ENCODE measurements at places on chromosomes 16 and 17.

GRCh38 chr17:78306913-78307312 is 53.0 kb downstream of the SOCS3 start:
- DNase-seq: no peak

GRCh38 chr16:61243954-61244353 is 792.3 kb downstream of the CDH8 start:
- DNase-seq: no peak

DNA sequence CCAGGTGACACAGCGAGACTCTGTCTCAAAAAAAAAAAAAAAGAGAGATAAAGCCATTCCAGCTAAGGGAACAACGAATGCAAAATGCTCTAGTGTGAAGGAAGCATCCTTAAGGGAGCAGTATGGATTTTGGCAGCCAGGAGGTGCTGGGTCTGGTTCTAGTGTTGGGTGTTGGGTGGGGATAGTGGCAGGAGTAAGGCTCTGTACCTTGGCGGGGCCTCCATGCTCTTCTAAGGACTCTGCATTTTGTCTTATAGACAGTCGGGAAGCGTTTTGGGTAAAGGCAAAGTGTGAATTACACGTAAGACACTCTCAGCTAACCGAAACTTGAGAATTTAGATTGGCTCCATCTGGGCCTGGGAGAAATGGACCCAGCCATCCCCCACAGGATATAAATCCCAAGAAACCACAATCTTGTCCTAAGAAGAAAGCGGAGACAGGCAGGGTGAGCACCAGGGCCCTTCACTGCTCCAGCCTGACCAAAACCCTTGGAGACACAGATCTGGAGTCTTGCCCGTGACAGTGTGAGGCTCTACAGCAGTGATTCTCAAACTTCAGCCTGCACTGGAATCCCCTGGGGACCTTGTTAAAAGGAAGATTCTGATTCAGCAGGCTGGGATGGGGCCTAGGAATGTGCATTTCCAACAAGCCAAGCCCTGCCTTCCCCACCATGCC is 33.1 kb upstream of the PHB1 start:
- no peak for DNase-seq

DNA sequence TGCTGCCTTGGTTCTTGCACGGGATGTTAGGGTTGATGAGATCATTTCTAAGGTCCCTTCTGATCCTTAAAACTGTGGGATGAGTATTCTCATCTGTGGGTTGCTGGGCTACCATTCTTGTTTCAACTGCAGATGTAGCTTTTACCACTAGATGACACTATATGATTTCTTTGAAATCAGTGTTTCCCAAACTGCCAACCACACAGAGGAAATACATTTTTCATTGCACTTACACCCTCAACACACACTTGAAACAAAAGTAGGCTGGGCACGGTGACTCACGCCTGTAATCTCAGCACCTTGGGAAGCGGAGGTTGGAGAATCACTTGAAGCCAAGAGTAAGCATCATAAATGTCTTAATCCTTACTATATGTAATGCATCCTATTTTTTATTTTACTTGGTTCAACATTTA is 15.3 kb downstream of the LCMT1 start:
- peak; percentile 58 for DNase-seq

DNA sequence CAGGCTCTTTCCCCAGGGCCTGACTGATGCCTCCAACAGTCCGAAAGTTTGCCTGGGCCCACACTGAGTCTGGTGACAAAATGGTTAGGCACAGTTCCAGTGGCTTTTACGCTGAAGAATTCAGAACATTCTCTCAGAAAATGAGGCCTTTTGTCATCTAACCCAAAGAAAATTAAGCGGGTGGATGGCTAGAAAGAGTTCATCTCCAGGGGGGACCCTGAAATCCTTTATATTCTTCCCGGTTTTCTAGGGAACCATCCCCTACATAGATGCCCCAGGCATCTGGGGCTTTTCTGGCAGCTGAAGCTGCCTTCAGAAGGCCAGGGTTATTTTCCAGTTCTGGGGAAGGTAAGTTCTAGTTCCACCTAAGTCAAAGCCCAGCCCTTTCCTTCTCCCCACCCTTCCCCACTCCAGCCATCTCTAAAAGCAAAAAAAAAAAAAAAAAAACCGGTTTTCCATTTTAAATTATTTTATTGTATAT is 2.2 kb downstream of the RASD1 start:
- no peak for DNase-seq

- DNase-seq: no peak
Measured at GRCh38 chr16:48810436-48810802, 200.4 kb upstream of the N4BP1 start.

GRCh38 chr17:18362698-18363100 is 651 bp downstream of the SHMT1 start:
- peak; percentile 62 for DNase-seq

- no peak for DNase-seq
Measured at GRCh38 chr16:85518398-85519049, 94.6 kb upstream of the GSE1 start.

DNA sequence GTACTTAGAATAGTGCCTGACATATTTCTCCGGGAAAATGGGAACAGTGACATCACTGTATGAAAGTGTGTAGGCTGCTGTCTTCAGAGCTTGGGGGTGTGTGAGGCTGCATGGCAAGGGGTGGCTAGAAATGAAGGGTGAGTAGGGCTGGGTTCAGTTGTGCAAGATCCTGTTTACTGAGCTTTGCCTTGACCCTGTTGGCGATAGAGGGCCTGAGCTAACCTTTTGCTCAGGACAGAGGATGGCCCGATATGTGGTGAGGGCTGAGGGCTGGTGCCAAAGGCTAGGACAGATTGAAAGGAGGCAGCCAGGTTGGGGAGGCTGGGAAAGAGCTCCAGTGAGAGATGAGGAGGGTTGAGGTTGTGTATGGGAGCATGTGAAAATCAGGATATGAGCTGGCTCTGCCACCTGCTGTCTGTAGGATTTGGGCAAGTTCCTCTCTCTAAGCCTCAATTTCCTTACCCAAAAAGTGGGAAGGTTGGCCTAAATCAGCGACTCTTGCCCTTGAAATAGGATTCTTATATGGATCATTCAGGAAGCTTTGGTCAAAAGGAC is 6.0 kb upstream of the CCL1 start:
- peak; percentile 35 for DNase-seq

DNA sequence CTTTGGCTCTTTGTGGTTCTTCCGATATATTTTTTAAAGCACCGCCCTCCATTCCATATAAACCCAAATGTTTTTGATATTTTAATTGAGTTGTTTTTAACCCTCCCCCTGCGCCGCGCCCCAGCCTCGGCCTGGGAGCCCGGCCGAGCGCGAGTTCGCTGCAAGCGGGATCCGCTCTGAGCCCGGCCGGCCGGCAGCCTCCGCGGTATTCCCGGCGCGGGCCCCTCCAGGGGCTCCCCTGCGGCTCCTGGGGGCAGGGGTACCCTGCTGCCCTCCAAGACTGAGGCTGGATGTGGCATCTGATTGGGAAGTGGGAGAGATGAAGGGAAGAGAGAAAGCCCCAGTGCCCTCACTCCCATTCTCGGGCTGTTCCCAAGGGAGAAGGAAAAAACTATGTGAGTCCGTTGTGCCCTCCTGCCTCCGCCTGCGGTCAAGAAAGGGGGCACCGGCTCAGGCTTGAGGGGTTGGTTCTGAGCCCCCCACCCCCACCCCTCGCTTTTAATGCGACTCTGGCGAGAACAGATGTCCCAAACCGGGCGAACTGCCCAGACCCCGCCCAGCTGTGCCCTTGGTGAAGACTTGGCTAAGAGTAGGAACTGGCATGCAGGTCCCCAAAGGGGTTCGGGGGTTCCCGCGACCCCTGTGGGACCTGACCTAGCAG is 8.6 kb downstream of the NEUROD2 start:
- no peak for DNase-seq

DNA sequence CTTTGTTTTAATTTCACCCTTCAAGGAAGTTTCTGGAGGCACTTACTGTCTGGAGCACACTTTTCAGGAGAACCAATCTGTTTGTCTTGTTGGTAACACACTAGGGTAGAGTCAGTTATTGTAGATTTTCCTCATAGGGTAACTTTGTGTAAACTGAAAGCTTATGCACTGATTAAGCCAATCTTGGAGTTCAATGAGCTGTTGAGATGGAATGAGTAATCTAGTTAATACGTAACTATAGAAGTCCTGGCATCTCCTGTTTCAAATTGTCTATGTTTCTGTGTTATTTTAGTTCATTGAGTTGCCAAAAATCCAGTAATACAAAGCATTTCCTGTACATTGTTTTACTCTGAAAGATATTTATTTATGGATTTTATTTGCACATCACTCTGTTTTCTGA is 111.6 kb upstream of the HAS3 start:
- no peak for DNase-seq

- DNase-seq: peak; percentile 76
Measured at GRCh38 chr17:80254396-80255251, 6.0 kb upstream of the RNF213 start.

GRCh38 chr16:24540602-24541210 is 1.3 kb downstream of the RBBP6 start:
- no peak for DNase-seq

DNA sequence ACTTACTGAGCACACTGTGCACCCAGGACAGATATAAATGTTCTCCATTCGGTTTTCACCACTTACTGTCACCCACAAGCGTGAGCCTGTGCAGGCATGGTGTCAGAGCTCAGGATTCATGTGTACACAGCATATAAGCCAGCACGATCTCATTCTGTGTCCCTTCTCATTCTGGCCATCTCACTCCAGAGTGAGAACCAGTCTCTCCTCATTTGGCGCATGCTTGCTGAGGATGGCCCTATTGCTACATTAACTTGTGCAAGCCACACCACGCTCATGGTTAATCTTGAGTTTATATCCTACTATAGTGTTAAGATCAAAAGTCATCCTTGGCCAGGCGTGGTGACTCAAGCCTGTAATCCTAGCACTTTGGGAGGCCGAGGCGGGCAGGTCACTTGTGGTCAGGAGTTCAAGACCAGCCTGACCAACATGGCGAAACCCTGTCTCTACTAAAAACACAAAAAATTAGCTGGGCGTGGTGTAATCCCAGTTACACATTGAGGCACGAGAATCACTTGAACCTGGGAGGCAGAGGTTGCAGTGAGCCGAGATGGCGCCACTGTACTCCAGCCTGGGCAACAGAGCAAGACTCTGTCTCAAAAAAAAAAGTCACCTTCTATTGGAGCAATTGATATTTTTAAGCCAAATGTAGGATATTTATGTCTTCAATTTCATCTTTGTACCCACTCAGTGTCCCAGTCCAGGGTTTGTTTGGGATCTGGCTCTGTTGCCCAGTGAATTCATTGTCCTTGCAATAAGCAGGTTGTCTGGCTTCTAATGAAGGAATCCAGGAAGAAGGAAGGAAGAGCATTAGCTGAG is 20.9 kb downstream of the SOCS1 start:
- peak; percentile 60 for DNase-seq

Data from activated CD8-positive, alpha-beta memory T cell treated with anti-CD3 and anti-CD28 coated beads, Interleukin-2, amount 50 U/mL, for 48 hours (primary cell).